A172 (cell line): ENCODE measurements at places on chromosomes 4 and X. TPM values are rescaled to one million over a fixed set of nuclear protein-coding genes. Genes with fewer than 3 reads are reported as not detected.

The HPGD gene
- total RNA-seq = 1.0 and 1.3 TPM in 2 replicates

The BMPR1B gene
- total RNA-seq = 0.05 TPM in 1 of 2 replicates, not detected in the other

The INPP4B gene
- 31.8 and 42.4 TPM in 2 replicates for total RNA-seq

The GPR50 gene
- total RNA-seq = not detected in 2 replicates

The VCX2 gene
- total RNA-seq = not detected in 2 replicates

The LRP2BP gene
- 0.34 and 0.55 TPM in 2 replicates for total RNA-seq

The SYAP1 gene
- total RNA-seq = 50.1 and 53.8 TPM in 2 replicates

The ELOVL6 gene
- 7.8 and 19.3 TPM in 2 replicates for total RNA-seq

The OTUD6A gene
- total RNA-seq = not detected in 2 replicates

The FGF5 gene
- total RNA-seq = 0.91 and 1.5 TPM in 2 replicates

The NDST4 gene
- total RNA-seq = 0.10 TPM in 1 of 2 replicates, not detected in the other

The NRK gene
- not detected in 2 replicates for total RNA-seq

The CDX4 gene
- not detected in 2 replicates for total RNA-seq

The SCML2 gene
- 5.8 and 7.5 TPM in 2 replicates for total RNA-seq

The NAT8L gene
- 4.8 and 5.5 TPM in 2 replicates for total RNA-seq

The SAP30 gene
- total RNA-seq = 69.5 and 80.4 TPM in 2 replicates

The CUL4B gene
- total RNA-seq = 49.0 and 50.3 TPM in 2 replicates

The FRG2 gene
- not detected in 2 replicates for total RNA-seq

The NALF2 gene
- not detected in 2 replicates for total RNA-seq

The ATP7A gene
- total RNA-seq = 8.7 and 9.0 TPM in 2 replicates

The CT45A3 gene
- not detected in 2 replicates for total RNA-seq

The ADGRL3 gene
- 1.0 and 5.4 TPM in 2 replicates for total RNA-seq

The NPNT gene
- total RNA-seq = 0.29 TPM in 1 of 2 replicates, not detected in the other

The UGT2B15 gene
- not detected in 2 replicates for total RNA-seq

The SLITRK2 gene
- total RNA-seq = 0.02 TPM in 1 of 2 replicates, not detected in the other

The DMRTC1 gene
- not detected in 2 replicates for total RNA-seq

The XKRX gene
- total RNA-seq = not detected in 2 replicates
